Neural crest cell (in vitro differentiated cells): ENCODE measurements at places on chromosomes 2 and 18.

DNA sequence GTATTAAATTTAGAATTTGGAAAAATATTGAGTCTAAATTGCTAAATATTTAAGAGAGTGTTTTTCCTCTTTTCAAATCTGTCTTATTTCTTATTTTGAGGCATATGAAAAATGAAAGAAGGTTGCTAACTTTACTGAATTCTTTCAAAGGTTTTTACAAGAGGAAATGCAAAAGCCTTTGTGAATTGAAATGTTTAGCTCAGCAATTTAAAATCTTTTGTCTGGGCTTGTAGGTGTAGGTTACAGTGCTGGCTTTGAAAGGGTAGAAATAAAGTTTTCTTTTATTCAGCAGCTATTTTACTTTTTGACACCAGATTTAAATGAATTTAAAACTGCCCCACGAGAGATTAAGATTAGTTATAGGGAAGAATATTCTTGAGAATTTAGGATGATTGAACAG lies 192.0 kb downstream of the CDH7 start:
- DNase-seq: no peak

GRCh38 chr18:58390399-58390798 lies 238.5 kb downstream of the ALPK2 start:
- DNase-seq: no peak

- no peak for DNase-seq
Observed at GRCh38 chr18:48851599-48851960, 99.2 kb downstream of the SMAD7 start.

DNA sequence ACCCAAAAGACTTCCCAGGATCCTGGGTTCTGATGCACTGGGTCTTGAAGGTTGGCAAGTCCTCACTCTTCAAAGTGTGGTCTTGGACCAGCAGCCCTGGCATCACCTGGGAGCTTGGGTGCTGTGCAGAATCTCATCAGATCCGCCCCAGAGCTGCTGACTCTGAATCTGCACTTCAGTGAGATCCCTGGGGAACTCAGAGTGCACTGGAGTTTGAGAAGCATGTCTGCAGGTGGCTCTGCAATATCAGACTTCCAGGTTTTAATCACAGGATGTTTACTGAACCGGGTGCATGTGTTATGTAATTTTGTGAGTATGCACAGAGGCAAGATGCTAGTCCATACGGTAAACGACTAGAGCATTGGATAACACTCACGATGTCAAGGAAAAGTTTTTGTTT lies 58.0 kb upstream of the BOD1L2 start:
- DNase-seq: no peak
